ENCODE measurements at places on chromosomes 12 and 14. TPM values are rescaled to one million over a fixed set of nuclear protein-coding genes. Genes with fewer than 3 reads are reported as not detected.

Gene FLRT2
- 153 TPM for total RNA-seq

Gene PDE3A
- total RNA-seq, result not detected

Gene GUCY2C
- total RNA-seq, result not detected

Gene C1S
- 11.5 TPM for total RNA-seq

Gene CLEC12A
- not detected for total RNA-seq

Gene RPS6KL1
- 12.3 TPM for total RNA-seq

Measured in MCF 10A (cell line).